ENCODE measurements at places on chromosomes 6 and 20. TPM values are rescaled to one million over a fixed set of nuclear protein-coding genes. Genes with fewer than 3 reads are reported as not detected.
A peak's percentile ranks its signal among the peaks of the same experiment; 100 is the strongest.

DNA sequence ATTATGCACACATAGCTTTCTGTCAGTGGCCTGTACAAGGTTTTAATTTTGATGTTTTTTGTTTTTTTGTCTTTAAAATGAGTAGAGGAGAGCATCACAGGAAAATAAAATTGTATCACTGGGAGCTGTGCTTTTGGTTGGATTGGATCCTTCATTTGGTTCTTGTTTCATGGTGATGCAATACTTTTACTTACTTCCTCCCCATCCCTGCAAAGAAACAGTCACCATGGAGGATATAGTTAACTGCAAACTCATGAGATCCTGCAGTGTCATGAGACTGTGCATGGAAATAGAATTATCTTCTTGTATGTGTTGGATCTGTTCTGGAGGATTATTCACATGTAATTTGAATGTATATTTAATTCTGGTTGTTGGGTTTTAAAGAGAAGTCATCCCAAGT, 122.3 kb downstream of the JARID2 start:
- no peak overlapping the region for H3K4me3 ChIP-seq
- H3K36me3 ChIP-seq: no peaks in the 10 kb centered on the region
- H3K4me1 ChIP-seq: peaks cover 70% of the 10 kb centered on the region
- H3K27me3 ChIP-seq: no peaks in the 10 kb centered on the region
- no peak overlapping the region for H3K27ac ChIP-seq
- DNase-seq: no peak

ZC2HC1B gene
- not detected for total RNA-seq

DNA sequence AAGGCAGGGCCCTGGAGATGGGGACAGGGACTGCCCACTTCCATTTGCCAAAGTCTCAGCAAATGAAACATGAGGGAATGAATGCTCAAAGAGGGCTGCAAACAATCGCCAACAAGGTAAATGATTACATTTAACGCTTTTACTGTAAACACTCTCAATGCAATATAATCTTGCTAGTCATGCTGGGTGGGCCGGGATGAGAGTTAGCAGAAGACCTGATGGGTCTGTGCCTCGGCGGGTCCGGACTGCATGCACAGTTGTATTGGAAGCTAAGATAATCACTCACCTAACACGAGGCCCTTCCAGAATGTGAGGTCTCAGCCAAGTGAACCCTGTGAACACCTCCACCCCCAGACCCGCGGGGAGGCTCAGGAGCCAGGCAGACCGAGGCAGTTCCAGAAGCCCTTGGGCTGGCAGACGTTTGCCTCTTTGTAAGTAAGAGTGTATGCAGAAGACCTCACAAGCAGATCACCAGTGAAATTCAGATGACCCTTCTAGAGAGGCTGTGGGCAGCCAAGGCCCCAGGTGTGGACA, 4.7 kb upstream of the SLCO4A1 start:
- H3K36me3 ChIP-seq: no peaks in the 10 kb centered on the region
- DNase-seq: peak; percentile 32
- peaks cover 14% of the 10 kb centered on the region for H3K27me3 ChIP-seq
- H3K4me3 ChIP-seq: no peak overlapping the region

DNA sequence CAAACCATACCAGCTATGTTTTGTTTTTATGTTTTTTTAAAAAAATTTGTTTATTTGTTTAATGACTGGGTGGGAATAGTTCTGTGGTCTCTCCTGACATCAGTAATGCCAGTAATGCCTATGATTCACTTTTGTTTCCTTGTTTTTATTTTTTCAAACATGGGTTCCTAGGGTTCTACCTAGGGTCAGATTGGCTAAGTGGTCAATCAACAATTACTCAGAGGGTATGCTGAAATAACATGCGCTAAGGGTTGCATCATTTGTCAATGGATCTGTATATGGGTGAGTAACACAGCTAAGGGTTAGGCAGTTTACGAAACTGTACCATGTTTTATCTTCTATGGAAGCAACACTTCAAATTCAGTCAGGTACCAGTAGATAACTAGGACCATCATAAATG, 583.8 kb upstream of the GJE1 start:
- no peaks in the 10 kb centered on the region for H3K36me3 ChIP-seq
- DNase-seq: no peak
- no peak overlapping the region for H3K27ac ChIP-seq
- no peaks in the 10 kb centered on the region for H3K4me1 ChIP-seq

PGBD1 gene
- 4.1 TPM for total RNA-seq

- H3K27me3 ChIP-seq: no peaks in the 10 kb centered on the region
- H3K36me3 ChIP-seq: no peaks in the 10 kb centered on the region
- H3K4me1 ChIP-seq: no peaks in the 10 kb centered on the region
- no peak overlapping the region for H3K27ac ChIP-seq
- no peak for DNase-seq
Measured at GRCh38 chr6:61887423-61887822, 398.6 kb downstream of the KHDRBS2 start.

OPN5 gene
- total RNA-seq: not detected
